Heart right ventricle (tissue), 16 donors: ENCODE measurements at places on chromosomes 5 and 9. TPM values are rescaled to one million over a fixed set of nuclear protein-coding genes. Genes with fewer than 3 reads are reported as not detected.

DNA sequence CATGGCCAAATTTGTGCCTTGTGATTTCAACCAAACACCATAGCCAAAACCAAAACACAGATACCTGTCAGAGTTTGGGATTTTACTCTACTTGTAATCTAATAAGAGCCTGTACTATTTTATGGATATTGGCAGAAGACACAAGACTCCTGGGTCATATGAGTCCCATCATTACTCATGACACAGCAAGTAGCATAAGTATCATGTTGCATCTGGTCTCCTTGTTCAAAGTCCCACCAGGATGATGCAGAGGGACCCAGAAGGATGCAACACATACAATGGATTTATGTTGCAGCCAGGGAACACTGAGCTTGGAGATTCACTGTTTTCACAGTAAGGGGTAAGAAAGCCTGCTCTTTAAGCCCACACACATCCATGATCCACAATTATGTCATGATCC lies 13.2 kb upstream of the ACO1 start:
- no peak overlapping the region for H3K27ac ChIP-seq
- H3K4me3 ChIP-seq, result no peak overlapping the region

- H3K27ac ChIP-seq, result no peak overlapping the region
- H3K4me1 ChIP-seq, result no peaks in the 10 kb centered on the region
- H3K4me3 ChIP-seq, result no peak overlapping the region
- H3K36me3 ChIP-seq, result no peaks in the 10 kb centered on the region
- DNase-seq, result no peak
Measured at GRCh38 chr5:65078331-65078730, 309.6 kb downstream of the CWC27 start.

DNA sequence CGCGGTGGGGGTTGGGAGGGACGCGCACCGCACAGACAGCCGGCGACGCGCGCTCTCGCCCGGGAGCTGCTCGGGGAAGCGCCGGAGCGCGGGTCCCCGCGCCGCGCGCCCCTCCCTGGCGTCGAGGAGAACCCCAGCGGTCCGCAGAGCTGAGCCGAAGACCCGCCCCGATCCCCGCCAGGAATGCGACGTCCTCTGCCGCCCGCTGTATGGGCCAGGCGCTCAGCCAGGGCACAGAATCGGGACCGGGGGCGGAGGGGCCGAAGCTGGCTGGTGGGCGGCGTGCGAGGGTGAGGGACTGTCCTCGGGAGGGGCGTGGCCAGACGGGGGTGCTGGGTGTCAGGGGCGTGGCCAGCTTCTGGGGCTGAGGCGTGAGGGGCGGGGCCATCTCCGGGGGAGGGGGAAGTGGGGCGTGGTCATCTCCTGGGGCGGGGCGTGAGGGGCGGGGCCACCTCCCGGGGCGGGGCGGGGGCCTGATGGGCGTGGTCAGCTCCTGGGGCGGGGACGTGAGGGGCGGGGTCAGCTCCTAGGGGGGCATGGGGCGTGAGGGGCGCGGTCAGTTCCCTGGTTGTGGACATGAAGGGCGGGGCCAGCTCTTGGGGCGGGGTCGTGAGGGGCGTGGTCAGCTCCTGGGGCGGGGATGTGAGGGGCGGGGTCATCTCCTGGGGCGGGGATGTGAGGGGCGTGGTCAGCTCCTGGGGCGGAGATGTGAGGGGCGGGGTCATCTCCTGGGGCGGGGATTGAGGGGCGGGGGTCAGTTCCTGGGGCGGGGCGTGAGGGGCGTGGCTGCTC lies 965 bp downstream of the PTGDS start:
- H3K27ac ChIP-seq, result peak overlapping the region; percentile 83
- peak; percentile 89 for DNase-seq
- H3K36me3 ChIP-seq, result no peaks in the 10 kb centered on the region

DNA sequence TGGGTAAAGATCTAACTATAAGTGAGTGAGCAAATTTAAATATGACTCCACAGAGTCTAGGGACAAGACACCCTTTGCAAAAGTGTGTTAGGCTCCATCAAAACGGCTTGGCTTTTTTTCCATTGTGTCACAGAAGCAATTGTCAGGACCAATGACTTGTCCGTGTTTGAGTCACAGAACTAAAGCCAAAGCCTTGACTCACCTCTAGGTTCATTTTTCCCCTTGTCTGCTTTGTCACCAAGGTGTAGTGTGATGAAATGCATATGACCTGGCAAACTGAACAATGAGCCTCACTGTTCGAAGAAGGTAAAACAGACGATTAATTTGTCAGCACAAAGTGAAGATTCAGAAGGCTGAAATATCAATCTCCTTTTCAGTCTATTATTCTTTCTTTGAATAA lies 331.0 kb downstream of the GLIS3 start:
- H3K4me1 ChIP-seq, result no peaks in the 10 kb centered on the region
- H3K36me3 ChIP-seq, result no peaks in the 10 kb centered on the region
- H3K27ac ChIP-seq, result no peak overlapping the region

DNA sequence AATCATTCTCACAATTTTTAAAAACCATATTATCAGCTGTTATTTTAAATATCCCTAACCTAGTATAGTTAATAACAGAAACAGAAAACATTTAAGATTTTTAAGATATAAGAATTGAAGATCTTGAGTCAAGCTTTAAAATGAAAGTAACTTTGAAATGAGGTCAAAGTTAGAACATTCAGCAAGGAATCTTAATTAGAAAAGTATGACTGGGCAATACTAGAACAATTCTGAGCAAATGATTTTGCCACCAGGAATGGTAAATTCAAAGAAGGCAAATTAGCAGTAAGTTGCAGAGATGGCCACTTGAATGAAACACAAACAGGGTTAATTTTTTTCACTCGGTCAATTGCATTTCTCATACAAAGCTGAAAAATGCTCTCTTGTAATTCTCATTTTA lies 117.9 kb downstream of the NXNL2 start:
- H3K4me1 ChIP-seq, result peaks cover 13% of the 10 kb centered on the region
- DNase-seq, result no peak
- no peak overlapping the region for H3K4me3 ChIP-seq
- no peaks in the 10 kb centered on the region for H3K27me3 ChIP-seq
- no peaks in the 10 kb centered on the region for H3K36me3 ChIP-seq

- no peak overlapping the region for H3K27ac ChIP-seq
- H3K36me3 ChIP-seq, result no peaks in the 10 kb centered on the region
- H3K27me3 ChIP-seq, result no peaks in the 10 kb centered on the region
Measured at GRCh38 chr5:42675602-42676001, 81.0 kb upstream of the CCDC152 start.

DNA sequence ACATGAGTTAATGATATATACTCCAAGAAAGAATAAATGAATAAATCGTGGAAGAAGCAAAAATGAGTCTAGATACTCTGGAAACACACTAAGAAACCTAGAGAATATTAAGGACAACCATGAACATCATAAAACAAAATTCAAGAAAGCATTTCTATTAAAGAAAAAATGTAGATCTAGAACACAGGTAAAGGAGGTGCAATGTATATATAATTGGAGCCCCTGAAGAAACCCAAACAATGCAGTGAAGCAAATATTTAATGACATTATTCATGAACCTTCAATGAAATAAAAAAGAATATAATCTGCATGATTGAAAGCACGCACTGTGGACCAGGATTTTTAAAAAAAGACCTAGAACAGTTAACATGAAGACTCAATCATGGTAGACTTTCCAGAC lies 150.1 kb downstream of the ATPSCKMT start:
- H3K27me3 ChIP-seq, result no peaks in the 10 kb centered on the region
- H3K27ac ChIP-seq, result no peak overlapping the region
- H3K36me3 ChIP-seq, result no peaks in the 10 kb centered on the region
- no peak for DNase-seq

- no peak for DNase-seq
- no peaks in the 10 kb centered on the region for H3K36me3 ChIP-seq
- H3K4me1 ChIP-seq, result no peaks in the 10 kb centered on the region
- no peaks in the 10 kb centered on the region for H3K27me3 ChIP-seq
- H3K27ac ChIP-seq, result no peak overlapping the region
Measured at GRCh38 chr9:91433180-91433579, 9.5 kb upstream of the NFIL3 start.

DNA sequence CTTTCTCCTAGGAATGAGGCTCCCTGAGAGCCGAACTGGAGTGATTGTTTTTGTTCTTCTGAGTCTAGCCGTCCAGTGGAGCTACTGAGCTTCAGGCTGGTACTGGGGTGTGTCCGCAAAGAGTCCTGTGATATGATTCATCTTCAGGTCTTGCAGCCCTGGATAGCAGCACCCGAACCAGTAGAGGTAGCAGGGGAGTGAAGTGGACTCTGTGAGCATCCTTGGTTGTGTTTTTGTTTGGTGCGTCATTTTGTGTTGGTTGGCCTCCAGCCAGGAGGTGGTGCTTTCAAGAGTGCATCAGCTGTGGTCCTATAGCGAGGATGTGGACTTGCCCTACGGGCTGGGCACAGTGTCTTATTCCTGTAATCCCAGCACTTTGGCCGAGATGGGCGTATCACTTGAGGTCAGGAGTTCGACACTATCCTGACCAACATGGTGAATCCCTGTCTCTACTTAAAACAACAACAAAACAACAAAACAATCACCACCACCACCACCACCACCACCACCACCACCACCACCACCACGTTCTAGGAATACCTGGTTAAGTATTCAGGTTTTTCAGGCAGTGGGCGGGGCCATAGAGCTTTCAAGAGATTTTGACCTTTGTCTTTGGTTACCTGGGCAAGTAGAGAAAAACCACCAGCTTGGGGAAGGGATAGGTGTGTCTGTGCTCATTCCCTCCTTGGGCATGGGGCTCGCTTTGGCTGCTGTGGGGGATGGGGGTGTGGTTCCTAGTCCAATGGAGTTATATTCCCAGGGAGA lies 154.0 kb downstream of the WDR70 start:
- DNase-seq, result no peak
- H3K4me3 ChIP-seq, result no peak overlapping the region
- H3K4me1 ChIP-seq, result no peaks in the 10 kb centered on the region
- H3K36me3 ChIP-seq, result peaks cover 11% of the 10 kb centered on the region
- no peak overlapping the region for H3K27ac ChIP-seq
- H3K27me3 ChIP-seq, result no peaks in the 10 kb centered on the region

DNA sequence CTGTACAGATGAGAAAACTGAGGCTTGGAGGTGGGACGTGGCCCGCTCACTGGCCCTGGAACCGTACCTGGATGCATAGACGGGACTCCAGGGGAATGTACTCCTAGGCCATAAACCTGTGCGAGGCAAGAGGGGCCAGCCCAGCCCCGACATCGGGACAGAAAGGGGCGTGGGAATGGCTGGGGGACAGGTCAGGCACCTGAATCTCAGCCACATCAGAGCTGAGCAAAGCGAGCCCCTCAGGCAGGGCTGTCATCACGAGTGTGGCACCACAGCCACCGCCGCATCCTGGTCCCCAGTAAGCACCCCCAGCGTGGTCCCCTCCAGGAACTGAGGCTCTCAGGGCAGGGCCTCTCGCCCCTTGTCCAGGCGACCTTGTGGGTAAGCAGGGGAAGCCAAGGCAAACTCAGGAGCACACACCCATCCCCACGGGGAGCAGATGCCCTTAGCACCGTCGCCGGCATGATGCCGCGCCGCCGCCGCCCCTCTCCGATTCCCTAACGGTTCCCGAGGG lies 16.5 kb downstream of the NACC2 start:
- H3K27ac ChIP-seq, result no peak overlapping the region
- H3K4me3 ChIP-seq, result no peak overlapping the region
- peaks cover 38% of the 10 kb centered on the region for H3K4me1 ChIP-seq
- peak; percentile 9 for DNase-seq
- peaks cover 24% of the 10 kb centered on the region for H3K36me3 ChIP-seq

DNA sequence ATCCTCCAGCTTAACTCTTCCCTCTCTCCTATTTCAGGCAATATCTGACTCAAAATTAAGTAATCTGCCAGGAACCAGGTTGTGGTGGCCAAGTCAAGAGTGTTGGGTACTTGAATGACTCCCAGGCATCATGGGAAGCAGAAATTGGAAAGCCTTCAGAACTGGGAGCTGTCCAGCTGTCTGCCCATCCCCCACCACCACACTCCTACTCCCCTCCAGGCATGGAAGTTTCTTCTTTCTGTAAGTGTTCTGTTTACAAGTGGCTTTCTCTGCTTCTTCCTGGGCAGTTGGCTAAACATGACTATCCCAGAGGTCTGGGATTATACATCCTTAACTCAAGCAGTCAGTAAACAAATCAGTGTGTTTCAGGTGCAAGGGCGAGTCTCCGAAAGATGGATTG lies 14.6 kb upstream of the PBX3 start:
- no peaks in the 10 kb centered on the region for H3K36me3 ChIP-seq
- DNase-seq, result no peak
- no peaks in the 10 kb centered on the region for H3K27me3 ChIP-seq

- H3K27ac ChIP-seq, result no peak overlapping the region
- no peaks in the 10 kb centered on the region for H3K27me3 ChIP-seq
- no peak for DNase-seq
- H3K36me3 ChIP-seq, result no peaks in the 10 kb centered on the region
- H3K4me1 ChIP-seq, result no peaks in the 10 kb centered on the region
- no peak overlapping the region for H3K4me3 ChIP-seq
Measured at GRCh38 chr9:79694676-79695400, 123.1 kb downstream of the TLE4 start.

GRCh38 chr5:12109075-12109688 lies 204.9 kb upstream of the CTNND2 start:
- no peak for DNase-seq
- no peak overlapping the region for H3K27ac ChIP-seq
- H3K27me3 ChIP-seq, result no peaks in the 10 kb centered on the region
- no peaks in the 10 kb centered on the region for H3K4me1 ChIP-seq

- no peaks in the 10 kb centered on the region for H3K36me3 ChIP-seq
- no peak overlapping the region for H3K27ac ChIP-seq
- H3K4me1 ChIP-seq, result peaks cover 17% of the 10 kb centered on the region
- DNase-seq, result no peak
- H3K4me3 ChIP-seq, result no peak overlapping the region
- no peaks in the 10 kb centered on the region for H3K27me3 ChIP-seq
Measured at GRCh38 chr5:115686738-115687074, 60.9 kb upstream of the TMED7 start.

DNA sequence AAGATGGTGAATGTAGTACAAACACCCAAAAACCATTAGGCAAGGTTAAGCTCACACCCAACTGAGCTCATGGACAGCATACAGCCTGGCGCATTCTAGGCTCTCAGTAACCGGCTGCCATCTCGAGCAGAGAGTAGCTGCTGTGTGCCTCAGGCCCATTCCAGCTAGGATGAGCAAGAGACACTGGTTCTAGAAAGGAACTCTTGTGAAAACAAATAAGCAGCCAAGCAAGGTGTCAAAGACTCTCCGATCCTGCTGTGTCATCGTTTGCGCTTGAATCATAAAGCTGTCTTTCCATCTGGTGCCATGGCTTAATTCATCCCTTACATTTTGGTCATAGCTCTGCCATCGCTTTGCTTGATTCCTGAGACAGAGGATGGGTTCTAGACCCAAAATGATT lies 135.4 kb upstream of the MSX2 start:
- DNase-seq, result no peak
- no peak overlapping the region for H3K4me3 ChIP-seq
- H3K27me3 ChIP-seq, result peaks cover 22% of the 10 kb centered on the region
- H3K4me1 ChIP-seq, result no peaks in the 10 kb centered on the region

The CTSL gene
- 183 TPM for total RNA-seq

The PCDHGA10 gene
- total RNA-seq, result 5.8 TPM

The RNF208 gene
- total RNA-seq, result 22.1 TPM

The CARTPT gene
- not detected for total RNA-seq

The HMCN2 gene
- 6.0 TPM for total RNA-seq

The SLC6A7 gene
- total RNA-seq, result not detected

The DBH gene
- total RNA-seq, result not detected

The LTC4S gene
- 8.1 TPM for total RNA-seq

The CORO2A gene
- total RNA-seq, result 0.27 TPM

The CARD9 gene
- total RNA-seq, result 0.60 TPM

The SHISAL2B gene
- not detected for total RNA-seq

The TLR4 gene
- 12.6 TPM for total RNA-seq
